Colonic mucosa (tissue), 4 donors: ENCODE measurements at places on chromosomes 2 and 18.

DNA sequence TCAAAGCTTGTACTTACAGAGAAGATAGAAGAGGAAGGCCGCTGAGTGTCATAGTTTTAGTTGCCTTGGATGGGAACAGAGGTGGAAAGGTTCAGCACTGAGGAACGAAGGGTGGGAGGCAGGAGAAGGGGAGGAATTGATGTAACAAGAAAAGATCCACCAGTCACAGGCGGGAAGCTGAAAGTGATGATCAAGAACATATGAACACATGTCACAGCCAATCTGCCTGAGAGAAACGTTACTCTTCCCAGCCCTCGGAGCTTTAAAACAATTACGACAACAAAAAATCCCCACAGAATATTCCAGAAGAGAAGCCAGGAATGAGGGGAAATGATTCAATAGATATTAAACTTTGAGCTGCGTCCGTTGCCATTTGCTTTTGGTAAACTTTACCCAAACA lies 87.1 kb downstream of the TSHZ1 start:
- DNase-seq: no peak

DNA sequence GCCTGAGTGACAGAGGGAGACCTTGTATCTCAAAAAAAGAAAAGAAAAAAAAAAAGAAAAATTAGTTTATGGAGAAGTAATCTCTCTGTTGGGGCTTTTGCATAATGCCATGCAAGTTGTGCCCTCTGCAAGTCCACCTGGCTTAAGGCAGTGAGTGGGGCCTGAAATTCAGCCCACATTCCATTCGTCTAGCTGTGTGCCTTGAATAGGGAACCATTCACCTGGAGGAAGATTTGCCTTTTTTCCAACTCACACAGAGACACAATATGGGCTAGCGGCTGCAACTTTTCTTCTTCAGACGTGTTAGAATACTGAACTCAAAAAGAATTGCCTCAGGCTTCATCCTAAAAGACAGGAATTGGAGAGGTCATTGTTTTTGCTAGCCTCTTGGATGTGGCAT lies 160.0 kb upstream of the STON1 start:
- no peak for DNase-seq

- no peak for DNase-seq
These were observed 916.6 kb downstream of the SLC4A3 start for GRCh38 chr2:220544049-220544448.

- DNase-seq: no peak
These were observed 57.2 kb downstream of the TACR1 start for GRCh38 chr2:75142081-75142480.

- peak; percentile 19 for DNase-seq
These were observed at the start of gene ARHGAP25 for GRCh38 chr2:68734688-68735525. Gene ARHGAP25 (plus strand): TSS chr2:68734811. CDS start chr2:68735200, 389 bp downstream.

- peak; percentile 94 for DNase-seq
These were observed at the start of the genes SEPTIN10 and SOWAHC for GRCh38 chr2:109613922-109614714. Gene SEPTIN10 (minus strand): TSS chr2:109613966. CDS start chr2:109613827, 139 bp downstream. Gene SOWAHC (plus strand): TSS chr2:109614364. CDS start chr2:109614490, 126 bp downstream.

- no peak for DNase-seq
These were observed 784.1 kb upstream of the CDH7 start for GRCh38 chr18:64966667-64967066.

DNA sequence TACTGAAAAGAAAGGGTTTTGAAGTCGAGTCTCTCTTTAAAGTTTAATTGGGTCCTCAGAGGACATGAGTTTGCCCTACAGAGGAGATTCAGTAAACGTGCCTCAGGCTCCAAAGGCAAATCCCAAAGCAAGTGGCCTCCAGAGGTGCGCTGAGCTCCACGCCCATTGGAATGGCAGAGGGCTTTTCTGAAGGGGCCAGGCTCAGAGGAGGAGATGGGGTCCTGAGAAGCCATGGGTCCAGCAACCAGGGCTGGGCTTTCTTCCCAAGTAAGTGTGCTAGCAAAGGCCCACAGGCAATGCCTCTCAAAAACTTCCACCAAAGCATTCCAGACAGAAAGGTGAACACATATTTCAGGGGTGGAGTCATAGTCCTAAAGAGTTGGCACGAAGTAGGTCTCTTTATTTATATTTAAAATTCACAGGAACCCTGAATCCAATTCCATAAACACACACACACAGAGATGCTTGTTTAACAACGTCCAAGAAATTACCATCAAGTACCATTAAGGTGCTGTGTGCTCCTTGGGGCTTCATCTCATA lies 93.0 kb upstream of the SH3BP4 start:
- DNase-seq: no peak

- DNase-seq: no peak
These were observed 22.3 kb upstream of the C1QL2 start for GRCh38 chr2:119180892-119181291.

- DNase-seq: no peak
These were observed 200.0 kb downstream of the ZNF407 start for GRCh38 chr18:74797577-74798151.

DNA sequence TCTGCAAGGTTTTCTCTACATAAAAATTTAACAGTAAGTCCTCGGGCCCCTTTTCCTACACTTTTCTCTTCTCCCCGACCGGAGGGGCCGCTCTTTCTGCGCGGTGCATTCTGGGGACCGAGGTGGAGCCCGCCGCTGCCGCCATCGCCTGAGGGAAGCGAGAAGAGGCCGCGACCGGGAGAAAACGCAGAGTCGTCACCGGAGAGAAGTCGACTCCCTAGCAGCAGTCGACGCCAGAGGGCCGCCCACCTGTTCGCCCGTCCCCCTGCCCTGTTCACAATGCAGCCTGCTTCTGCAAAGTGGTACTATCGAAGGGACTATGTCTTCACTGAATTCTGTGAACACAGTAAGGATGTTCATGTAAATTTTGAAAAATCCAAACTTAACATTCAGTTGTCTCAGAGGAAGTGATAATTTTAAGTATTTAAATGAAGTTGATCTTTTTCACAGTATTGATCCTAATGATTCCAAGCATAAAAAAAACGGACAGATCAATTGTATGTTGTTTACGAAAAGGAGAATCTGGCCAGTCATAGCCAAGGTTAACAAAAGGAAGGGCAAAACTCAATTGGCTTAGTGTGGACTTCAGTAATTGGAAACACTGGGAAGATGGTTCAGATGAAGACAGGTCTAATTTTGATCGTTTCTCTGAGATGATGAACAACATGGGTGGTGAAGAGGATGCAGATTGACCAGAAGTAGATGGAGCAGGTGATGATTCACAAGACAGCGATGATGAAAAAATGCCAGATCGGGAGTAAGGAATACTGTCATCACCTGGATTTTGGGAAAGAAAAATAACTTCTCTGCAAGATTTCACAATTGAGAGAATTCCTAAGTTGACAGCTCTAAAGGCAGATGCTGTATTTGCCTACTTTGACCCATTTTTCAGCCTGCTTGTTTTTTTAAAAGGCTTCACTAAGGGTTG lies 55.8 kb downstream of the ASXL2 start:
- peak; percentile 35 for DNase-seq

GRCh38 chr2:100302585-100302892 lies 19.8 kb downstream of the LONRF2 start:
- no peak for DNase-seq

- DNase-seq: no peak
These were observed 31.0 kb upstream of the MSH6 start for GRCh38 chr2:47751856-47752414.

DNA sequence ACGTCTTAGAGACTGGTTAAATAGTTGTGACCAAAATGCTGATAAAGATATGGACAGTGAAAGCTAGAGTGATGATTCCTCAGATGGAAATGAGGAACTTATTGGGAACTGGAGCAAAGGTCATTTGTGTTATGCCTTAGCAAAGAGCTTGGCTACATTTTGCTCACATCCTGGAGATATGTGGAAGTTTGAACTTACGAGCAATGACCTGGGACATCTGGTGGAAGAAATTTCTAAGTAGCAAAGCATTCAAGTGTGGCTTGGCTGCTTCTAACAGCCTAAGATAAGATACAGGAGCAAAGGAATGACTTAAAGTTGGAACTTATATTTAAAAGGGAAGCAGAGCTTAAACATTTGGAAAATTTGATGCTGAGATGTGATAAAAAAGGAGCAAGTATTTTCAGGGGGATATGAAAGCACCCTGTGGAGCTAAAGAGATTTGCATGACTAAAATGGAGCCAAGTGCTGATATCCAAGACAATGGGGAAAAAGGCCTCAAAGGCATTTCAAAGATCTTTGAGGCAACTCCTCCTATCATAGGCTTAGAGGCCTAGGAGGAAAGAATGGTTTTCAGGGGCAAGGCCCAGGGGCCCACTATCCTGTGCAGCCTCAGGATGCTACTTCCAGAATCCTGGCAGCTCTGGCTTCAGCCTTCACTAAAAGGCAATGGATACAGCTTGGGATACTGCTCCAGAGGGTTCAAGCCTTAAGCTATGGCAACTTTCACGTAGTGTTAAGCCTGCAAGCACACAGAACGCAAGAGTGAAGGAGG lies 124.1 kb upstream of the KLHL14 start:
- DNase-seq: no peak

- no peak for DNase-seq
These were observed 92.6 kb downstream of the ACTR2 start for GRCh38 chr2:65320042-65320725.

DNA sequence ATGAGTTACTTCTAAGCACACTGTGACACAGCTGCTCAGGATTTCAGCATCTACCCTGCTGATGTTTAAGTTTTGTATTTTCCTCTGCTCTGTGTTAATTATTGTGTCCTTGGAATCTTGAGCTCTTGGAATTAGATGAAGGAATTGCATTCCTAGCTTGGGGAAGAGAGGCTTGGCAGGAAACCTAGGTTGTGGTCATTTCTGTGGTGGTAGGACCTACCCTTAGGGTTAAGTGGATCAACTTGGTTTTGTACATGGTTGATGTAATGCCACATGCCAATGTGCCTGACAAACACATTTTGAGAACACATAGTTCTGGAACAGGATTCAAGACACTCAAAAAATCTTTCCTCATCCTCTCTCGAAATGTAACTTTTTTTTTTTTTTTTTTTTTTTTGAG lies 264.5 kb upstream of the MEX3C start:
- DNase-seq: no peak

- DNase-seq: no peak
These were observed 4.4 kb downstream of the TGFA start for GRCh38 chr2:70549064-70549710.

GRCh38 chr2:183390109-183390508 lies 265.9 kb downstream of the NUP35 start:
- DNase-seq: no peak

- no peak for DNase-seq
These were observed 2.0 kb downstream of the CHRND start for GRCh38 chr2:232527905-232528470.

DNA sequence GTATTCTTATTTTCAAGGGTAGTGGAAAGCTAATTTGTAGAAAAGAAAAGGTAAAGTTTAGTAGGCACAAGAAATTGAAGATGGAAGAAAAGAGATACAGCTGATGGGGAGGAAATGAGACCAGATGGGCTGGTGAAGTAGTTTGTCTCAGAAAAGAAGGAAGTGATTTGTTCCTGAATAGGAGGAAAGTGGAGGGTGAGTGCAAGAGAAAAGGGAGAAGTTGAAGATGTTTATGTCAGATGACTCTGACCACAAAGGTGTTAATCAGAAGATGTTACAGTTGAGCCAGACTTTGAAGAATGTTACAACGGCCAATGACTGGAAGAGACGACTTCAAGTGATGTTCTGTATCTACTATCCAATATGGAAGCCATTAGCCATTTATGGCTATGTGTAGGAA lies 21.2 kb downstream of the ZSCAN30 start:
- DNase-seq: no peak

GRCh38 chr2:127607399-127607908 lies 38.5 kb upstream of the GPR17 start:
- no peak for DNase-seq

DNA sequence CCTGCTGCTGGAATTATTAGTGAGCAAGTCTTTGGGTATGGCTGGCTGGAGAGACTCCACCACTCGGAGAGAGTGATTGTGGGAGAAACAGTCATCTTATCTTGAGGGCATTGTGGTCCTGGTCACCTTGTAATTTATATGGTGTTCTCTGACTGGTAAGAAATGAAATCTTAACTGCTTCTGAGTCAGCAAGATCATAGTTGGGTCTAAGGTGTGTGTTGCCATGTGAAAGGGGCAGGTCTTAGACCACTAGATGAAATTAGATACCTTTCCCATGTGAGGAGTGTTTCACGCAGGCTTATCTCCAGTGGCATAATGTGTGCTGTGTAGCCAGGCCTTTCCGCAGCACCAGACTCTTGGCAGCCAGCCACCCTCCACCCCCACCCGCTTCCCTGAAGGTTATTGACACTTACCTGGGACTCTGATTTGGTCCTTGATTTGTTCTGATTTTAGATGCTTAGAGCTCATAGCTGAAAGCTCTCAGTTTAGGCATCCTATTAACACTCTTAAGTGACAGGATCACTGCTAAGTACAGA lies 7.7 kb downstream of the MAPRE3 start:
- DNase-seq: peak; percentile 84

DNA sequence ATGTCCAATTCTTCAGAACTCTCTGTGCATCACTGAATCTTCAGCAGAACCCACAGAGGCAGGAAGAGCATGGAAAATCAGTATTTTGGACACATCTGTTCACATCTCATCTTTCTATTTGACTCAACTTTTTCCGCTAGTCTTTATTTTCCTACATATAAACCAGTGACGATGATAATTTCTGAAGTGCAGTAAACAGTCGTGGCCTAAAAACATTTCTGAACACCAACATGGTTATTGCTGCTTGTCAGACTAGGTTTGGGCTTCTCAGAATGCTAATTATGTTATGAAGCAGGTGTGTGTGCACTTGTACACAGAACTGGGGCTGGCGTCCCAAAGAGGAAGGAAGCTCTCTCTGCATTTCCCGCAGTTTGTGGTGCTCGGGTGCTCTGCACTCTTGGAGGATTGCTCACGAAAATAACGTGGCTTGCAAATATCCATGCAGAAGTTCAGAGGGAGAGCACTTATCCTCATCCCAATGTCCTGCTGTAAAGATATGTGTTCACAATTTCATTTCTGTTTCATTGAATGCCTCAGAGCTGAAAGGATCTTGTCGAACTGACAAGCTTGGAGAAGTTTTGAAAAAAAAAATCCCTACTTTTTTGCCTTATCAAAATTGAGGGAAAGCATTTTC lies 50.8 kb downstream of the EDAR start:
- no peak for DNase-seq

GRCh38 chr18:11749305-11749704 lies 60.2 kb downstream of the GNAL start:
- DNase-seq: no peak

DNA sequence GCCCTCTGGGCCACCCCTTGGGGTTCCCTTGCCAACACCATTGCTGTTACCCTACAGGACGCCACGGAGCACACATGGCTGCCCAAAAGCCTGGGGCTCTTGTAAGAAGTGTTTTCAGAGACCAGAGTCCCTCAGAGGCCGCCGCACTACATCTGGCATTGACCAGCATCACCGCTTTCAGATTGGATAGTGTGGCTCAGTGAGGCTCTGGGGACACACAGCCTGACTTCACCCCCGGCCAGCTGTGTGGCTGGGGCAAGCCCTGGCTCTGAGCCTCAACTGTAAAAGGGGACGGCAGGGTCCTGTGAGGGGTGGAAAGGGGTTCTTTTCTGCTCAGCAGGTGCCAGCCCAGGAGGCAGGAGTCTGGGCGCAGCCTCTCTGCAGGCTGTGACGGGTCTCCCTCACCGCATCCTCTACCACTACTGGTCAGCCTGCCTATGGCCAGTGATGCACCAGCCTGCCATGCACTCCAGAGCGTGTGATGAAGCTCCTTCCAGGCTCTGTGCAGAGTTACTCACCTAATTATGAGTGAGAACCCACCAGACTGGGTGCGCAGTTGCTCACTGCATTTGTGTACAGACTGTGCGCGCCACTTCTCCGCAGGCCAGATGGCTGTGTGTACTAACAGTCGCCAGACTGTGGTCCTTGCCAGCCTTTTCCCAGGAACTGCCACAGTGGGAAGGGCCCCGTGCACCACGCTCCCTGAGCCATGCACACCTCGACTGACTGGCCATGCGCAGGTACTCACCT lies 10.7 kb upstream of the OTOF start:
- DNase-seq: no peak

- DNase-seq: no peak
These were observed 96.0 kb downstream of the CNTNAP5 start for GRCh38 chr2:124121106-124121505.
